ENCODE measurements at places on chromosomes 3 and 15.

GRCh38 chr3:101940521-101941317, 91.4 kb downstream of the NFKBIZ start:
- no peak for DNase-seq

- no peak for DNase-seq
Measured at GRCh38 chr3:133995264-133995663, 34.5 kb downstream of the SLCO2A1 start.

DNA sequence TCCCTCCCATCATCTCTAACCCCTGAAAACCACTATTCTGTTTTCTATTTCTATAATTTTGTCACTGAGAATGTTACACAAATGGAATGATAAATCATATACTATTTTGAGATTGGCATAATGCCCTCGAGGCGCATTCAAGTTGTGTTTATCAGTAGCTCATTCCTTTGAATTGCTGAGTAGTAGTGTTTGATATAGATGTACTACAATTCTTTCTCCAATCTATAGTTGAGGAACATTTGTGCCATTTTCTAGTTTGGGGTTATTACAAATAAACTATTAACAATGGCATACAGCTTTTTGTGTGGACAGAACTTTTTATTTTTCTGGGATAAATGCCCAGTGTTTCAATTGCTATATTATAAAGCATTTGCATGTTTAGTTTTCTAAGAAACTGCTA, 86.0 kb downstream of the CCR1 start:
- DNase-seq, result no peak

GRCh38 chr15:101773496-101774100, 29.7 kb upstream of the OR4F6 start:
- DNase-seq, result peak; percentile 7

DNA sequence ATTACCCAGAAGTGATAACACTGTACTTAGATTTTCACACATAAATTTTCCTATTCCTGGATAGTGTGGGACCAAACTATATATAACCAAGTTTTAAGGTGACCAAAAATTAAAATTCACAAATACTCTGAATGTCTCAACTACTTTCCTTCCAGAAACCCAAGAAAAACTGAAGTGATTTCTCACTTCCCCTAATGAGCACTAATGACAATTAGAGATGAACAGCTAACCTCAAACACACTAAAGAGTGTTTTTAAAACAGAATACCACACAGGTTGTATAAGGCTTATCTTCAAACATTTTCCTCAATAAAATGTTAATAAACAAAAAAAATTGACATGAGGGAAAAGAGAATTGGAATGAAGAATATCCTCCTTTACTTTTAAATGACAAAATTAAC, 188.2 kb downstream of the ZBTB20 start:
- no peak for DNase-seq

DNA sequence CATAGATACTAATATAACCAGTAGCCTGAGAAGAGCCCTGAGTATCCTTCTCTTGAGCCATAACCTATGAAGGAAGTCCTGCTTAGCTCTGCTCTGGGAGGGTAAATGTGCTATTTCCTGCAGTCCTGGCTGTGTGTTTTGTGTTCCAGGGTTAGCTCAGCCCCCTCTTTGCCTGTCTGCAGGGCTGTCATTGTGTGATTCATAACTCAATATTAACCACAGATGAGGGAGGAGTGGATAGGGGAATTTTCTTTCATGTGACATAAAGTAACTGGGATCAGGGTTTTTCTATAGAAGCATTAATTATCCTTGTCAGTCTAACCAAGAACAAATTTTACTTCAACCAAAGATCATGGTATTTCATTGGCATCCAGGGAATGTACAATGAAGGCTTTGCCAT, 183.3 kb upstream of the ZBTB20 start:
- no peak for DNase-seq

GRCh38 chr3:133996251-133996661, 33.5 kb downstream of the SLCO2A1 start:
- DNase-seq, result no peak

DNA sequence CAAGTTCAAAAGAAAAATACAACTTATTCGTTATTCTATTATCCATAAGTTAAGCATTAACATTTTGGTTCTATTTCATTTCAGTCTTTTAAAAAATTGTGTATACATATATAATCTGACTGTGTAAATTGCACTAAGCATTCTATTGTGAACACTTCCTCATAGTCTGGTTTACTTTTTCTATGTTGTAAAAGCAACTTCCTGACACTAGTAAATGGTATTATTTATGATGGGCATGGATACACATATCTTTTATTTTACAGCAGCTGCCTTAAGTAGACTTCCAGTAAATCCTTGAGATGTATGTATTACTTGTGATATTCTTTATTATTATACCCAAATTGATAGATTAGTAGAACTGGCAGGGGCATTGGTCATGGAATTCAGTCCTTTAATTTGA, 58.2 kb downstream of the FNDC3B start:
- no peak for DNase-seq

DNA sequence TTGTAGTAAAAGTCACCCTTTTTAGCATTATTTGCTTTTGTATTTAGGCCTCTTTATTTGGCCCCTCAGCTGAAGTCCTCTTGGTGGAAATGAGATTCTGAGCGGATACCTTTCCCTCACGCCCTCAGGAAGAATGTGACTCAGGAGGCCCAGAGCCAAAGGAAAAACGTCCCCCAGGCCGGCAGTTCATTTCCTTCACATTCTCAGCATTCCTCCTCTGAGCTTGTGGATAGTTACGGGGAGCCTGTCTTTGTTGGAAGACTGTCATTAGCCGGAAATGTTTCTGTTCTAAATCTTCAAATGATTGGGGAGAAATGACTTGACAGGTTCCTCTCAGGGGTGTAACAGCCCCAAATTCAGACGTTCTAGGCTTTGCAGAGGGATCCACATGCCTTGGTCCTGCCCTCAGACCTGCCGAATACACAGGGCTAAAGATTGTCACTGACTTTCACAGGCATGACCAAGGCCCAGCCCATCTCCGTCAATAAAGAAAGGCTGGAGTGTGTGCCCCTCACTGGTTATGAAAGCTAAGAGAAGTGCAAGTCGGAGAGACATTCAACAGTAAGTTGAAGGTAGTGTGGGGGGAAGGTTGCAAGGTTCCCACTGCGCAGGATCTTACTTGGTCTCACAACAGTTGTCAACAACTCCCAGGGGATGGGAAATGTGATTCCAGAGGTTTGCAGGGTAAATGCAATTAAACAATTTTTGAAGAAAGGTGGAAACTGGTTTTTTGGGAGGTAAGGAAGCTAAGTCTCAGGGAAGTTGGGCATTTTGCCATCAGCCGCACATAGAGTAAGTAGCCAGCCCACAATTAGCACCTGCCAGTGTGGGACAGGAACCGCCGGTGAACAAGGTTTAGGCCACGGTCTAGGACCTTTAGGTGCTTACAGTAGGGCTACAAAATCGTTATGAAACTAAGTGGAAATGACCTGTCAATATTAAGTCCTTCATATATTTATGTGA, 39.7 kb upstream of the MYZAP start:
- DNase-seq, result no peak

DNA sequence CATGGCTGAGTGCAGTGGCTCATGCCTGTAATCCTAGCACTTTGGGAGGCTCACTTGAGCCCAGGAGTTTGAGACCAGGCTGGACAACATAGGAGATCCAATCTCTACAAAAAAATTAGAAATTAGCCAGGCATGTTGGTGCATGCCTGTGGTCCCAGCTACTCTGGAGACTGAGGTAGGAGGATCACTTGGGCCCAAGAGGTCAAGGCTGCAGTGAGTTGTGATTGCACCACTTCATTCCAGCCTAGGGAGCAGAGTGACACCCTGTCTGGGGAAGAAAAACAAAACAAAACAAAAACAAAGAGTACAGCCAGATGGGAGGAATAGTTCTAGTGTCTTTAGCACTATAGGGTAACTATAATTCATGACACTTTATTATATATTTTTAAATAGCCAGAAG, 26.2 kb upstream of the COMMD4 start:
- DNase-seq, result no peak

GRCh38 chr3:41323467-41324155, 124.3 kb downstream of the CTNNB1 start:
- DNase-seq, result no peak

GRCh38 chr3:61961900-61962299, 400.5 kb downstream of the PTPRG start:
- DNase-seq, result no peak

DNA sequence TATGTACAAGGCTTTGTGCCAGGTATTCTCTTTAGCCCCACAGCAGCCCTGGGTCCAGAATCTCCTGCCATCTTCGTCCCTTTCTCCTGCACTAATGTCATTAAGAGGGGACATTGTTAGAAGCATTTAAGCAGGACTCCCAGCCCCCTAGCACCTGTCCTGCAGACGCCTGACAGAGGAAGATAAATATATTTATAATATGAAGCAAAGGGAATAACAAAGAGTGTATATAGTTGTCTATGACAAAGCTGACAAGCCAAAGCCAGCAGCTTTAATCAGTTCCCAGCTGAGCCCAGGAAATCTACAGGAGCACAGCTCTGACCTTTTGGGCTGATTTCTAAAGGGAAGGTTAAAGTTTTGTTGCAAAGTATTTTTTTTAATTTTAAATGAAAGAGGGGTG, 96.0 kb downstream of the MEGF11 start:
- DNase-seq, result no peak

- no peak for DNase-seq
Measured at GRCh38 chr3:115657168-115657567, 33.9 kb downstream of the GAP43 start.

All from stimulated activated naive CD8-positive, alpha-beta T cell treated with anti-CD3 and anti-CD28 coated beads, Interleukin-15, Interleukin-2, amounts not matched to agents 100 U/mL and 50 U/mL, for 24 hours (primary cell).